ENCODE measurements at places on chromosomes 6 and 20.
A peak's percentile ranks its signal among the peaks of the same experiment; 100 is the strongest.

GRCh38 chr6:100695445-100695844 lies 185.7 kb downstream of the ASCC3 start:
- DNase-seq, result no peak
- peaks cover 15% of the 10 kb centered on the region for H3K36me3 ChIP-seq
- H3K27ac ChIP-seq, result no peak overlapping the region
- no peaks in the 10 kb centered on the region for H3K4me1 ChIP-seq
- no peak overlapping the region for H3K4me3 ChIP-seq
- H3K27me3 ChIP-seq, result no peaks in the 10 kb centered on the region

- no peak overlapping the region for H3K4me3 ChIP-seq
- H3K27ac ChIP-seq, result peak overlapping the region; percentile 26
- H3K4me1 ChIP-seq, result peaks cover 23% of the 10 kb centered on the region
- no peak for DNase-seq
- no peaks in the 10 kb centered on the region for H3K27me3 ChIP-seq
Observed at GRCh38 chr20:34415079-34415478, 52.0 kb downstream of the ITCH start.

DNA sequence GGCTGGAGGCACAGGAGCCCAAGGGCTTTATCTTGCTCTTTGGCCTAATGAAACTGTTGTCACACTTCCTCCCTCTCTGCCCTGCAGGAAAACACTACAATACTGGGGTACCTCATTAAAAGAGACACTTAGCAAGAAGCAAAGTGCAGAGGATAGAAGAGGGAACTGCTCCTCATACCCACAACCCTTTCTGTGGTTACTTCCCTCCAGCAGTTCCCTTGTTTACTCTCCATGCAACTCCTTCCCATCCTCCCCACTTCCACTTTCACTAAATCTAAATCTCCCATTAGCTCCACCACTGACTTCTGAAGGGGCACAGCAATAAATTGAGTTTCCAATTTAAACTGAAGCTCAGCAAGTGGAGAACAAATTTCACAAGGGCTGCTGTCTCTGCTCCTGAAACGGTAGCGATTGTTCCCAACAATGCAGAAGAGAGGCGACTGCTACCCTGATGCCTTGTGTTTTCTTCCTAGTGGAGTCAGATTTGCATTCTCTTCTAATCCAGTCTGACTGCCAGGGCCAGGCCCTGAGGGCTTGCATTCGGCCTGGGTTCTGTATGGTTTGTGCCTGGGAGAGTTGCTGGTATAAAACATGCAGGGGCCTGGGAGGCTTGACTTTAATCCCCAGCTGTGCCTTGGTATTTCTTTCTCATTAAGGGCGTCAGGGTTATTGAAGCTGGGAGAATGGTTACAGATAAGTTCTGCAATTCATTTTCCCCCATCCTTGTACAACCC lies 454.7 kb downstream of the TFAP2B start:
- no peak for DNase-seq
- no peaks in the 10 kb centered on the region for H3K4me1 ChIP-seq
- H3K4me3 ChIP-seq, result no peak overlapping the region

GRCh38 chr20:19783966-19784401 lies 25.9 kb downstream of the RIN2 start:
- no peak overlapping the region for H3K4me3 ChIP-seq
- H3K36me3 ChIP-seq, result no peaks in the 10 kb centered on the region
- DNase-seq, result no peak

DNA sequence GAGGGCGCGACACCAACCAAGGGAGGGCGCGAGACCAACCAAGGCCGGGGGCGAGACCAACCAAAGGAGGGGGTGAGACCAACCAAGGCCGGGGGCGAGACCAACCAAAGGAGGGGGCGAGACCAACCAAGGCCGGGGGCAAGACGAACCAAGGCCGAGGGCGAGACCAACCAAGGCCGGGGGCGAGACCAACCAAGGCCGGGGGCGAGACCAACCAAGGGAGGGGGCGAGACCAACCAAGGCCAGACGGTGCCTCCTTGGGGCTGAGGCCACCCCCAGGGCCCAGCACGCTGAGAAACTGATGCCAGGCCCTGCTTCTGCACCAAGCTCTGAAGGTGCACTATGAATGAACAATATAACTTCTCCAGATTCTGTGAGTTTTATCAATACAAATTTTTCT lies 87.2 kb downstream of the TAF4 start:
- no peak for DNase-seq
- no peaks in the 10 kb centered on the region for H3K27me3 ChIP-seq
- H3K4me1 ChIP-seq, result peaks cover 10% of the 10 kb centered on the region
- peaks cover 42% of the 10 kb centered on the region for H3K36me3 ChIP-seq

DNA sequence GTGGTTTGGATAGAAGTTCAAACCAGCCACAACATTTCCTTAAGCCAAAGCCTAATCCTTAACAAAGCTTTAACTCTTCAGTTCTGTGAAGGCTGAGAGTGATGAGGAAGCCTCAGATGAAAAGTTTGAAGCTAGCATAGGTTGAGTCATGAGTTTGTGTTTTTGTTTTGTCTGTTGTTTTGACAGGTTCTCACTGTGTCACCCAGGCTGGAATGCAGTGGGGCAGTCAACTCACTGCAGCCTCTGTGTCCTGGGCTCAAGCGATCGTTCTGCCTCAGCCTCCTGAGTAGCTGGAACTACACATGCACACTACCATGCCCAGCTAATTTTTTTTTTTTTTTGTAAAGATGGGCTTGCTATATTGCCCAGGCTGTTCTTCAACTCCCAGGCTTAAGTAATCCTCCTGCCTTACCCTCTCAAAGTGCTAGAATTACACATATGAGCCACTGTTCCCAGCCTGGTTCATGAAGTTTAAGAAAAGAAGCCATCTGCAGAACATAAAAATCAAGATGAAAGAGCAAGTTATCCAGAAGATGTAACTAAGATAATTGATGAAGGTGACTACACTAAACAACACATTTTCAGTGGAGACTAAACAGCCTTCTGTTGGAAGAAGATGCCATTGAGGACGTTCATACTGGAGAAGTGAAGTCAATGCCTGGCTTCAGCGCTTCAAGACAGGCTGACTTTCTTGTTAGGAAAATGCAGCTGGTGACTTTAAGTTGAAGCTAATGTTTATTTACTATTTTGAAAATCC lies 96.2 kb downstream of the SMAP1 start:
- H3K4me1 ChIP-seq, result no peaks in the 10 kb centered on the region
- peaks cover 24% of the 10 kb centered on the region for H3K36me3 ChIP-seq
- no peaks in the 10 kb centered on the region for H3K27me3 ChIP-seq
- H3K27ac ChIP-seq, result no peak overlapping the region
- no peak for DNase-seq

GRCh38 chr6:133704371-133704770 lies 184.5 kb upstream of the TCF21 start:
- no peaks in the 10 kb centered on the region for H3K36me3 ChIP-seq
- no peak overlapping the region for H3K27ac ChIP-seq
- H3K27me3 ChIP-seq, result peaks cover 9% of the 10 kb centered on the region
- peaks cover 8% of the 10 kb centered on the region for H3K4me1 ChIP-seq
- no peak overlapping the region for H3K4me3 ChIP-seq

GRCh38 chr6:45432977-45433376 lies 55.2 kb upstream of the SUPT3H start:
- no peaks in the 10 kb centered on the region for H3K27me3 ChIP-seq
- peaks cover 9% of the 10 kb centered on the region for H3K36me3 ChIP-seq

GRCh38 chr20:34570859-34571306 lies 12.4 kb downstream of the MAP1LC3A start:
- no peak overlapping the region for H3K4me3 ChIP-seq
- H3K36me3 ChIP-seq, result peaks cover 2% of the 10 kb centered on the region
- no peaks in the 10 kb centered on the region for H3K27me3 ChIP-seq
- peak overlapping the region; percentile 53 for H3K27ac ChIP-seq
- DNase-seq, result no peak

DNA sequence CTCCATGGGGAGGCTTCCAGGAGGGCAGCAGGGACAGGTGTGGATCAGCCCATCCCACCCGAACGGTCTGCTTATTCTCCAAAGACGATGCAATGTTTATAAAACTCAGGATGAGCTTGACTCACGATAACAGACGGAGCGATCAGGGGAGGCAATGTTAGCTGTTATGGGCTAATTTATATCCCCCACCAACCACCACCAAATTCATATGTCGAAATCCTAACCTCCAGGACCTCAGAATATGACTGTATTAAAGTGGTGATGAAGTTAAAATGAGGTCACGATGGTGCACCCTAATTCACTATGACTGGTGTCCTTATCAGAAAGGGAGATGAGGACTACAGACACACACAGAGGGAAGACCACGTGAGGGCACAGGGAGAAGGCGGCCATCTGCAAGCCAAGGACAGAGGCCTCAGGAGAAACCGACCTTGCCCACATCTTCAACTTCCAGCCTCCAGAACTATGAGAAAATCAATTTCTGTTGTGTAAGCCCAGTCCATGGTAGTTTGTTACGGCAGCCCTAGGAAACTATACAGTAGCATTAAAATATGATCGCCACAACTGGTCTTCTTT lies 7.0 kb downstream of the ADTRP start:
- H3K4me1 ChIP-seq, result no peaks in the 10 kb centered on the region
- DNase-seq, result no peak
- no peak overlapping the region for H3K27ac ChIP-seq
- H3K27me3 ChIP-seq, result no peaks in the 10 kb centered on the region
- H3K36me3 ChIP-seq, result no peaks in the 10 kb centered on the region

GRCh38 chr20:19786311-19786710 lies 28.3 kb downstream of the RIN2 start:
- no peak for DNase-seq
- H3K27ac ChIP-seq, result no peak overlapping the region
- H3K4me3 ChIP-seq, result no peak overlapping the region

DNA sequence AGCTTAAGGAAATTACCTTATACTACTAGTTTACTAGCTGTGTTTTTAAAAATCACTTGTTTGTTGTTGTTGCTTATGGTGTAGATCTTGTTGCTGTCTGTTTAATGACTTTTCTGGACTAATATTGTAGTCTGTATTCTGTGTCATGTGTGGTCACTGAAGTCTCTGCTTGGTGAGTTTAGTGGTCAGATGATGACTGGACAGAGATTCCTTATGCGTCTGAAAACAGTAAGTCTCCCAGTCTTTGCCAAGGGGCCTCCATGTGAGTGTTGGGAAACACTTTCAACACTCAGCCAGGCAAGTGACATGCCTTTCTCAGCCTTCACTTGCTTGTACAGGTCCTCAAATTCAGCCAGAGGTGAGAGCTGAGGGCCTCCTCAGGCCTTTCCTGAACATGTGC lies 256.9 kb upstream of the RNF24 start:
- no peaks in the 10 kb centered on the region for H3K4me1 ChIP-seq
- no peak overlapping the region for H3K4me3 ChIP-seq
- DNase-seq, result no peak

- H3K4me3 ChIP-seq, result no peak overlapping the region
- H3K36me3 ChIP-seq, result no peaks in the 10 kb centered on the region
- no peaks in the 10 kb centered on the region for H3K27me3 ChIP-seq
- H3K4me1 ChIP-seq, result no peaks in the 10 kb centered on the region
- no peak for DNase-seq
Observed at GRCh38 chr20:56617489-56617888, 11.6 kb upstream of the TFAP2C start.

DNA sequence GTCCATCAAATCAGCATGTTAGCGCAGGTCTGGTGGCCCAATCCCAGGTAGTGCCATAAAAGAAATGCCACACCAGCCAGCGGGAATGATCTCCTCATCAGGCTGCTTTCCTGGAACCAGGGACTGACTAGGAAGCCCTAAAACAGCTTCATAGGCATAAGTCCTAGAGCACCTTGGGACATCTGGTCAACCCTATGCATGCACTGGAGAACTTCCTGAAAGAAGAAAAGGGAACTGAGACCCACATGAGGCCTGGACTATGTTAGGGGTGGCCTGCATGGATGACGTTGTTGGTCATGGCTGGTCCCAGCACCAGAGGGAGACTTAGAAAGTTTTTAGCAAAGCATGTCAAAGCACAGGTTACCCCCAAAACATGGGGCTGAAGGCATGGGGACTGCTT lies 7.6 kb upstream of the KCNK16 start:
- no peak overlapping the region for H3K4me3 ChIP-seq
- H3K27ac ChIP-seq, result no peak overlapping the region
- peaks cover 36% of the 10 kb centered on the region for H3K27me3 ChIP-seq
- no peak for DNase-seq
- peaks cover 4% of the 10 kb centered on the region for H3K4me1 ChIP-seq

DNA sequence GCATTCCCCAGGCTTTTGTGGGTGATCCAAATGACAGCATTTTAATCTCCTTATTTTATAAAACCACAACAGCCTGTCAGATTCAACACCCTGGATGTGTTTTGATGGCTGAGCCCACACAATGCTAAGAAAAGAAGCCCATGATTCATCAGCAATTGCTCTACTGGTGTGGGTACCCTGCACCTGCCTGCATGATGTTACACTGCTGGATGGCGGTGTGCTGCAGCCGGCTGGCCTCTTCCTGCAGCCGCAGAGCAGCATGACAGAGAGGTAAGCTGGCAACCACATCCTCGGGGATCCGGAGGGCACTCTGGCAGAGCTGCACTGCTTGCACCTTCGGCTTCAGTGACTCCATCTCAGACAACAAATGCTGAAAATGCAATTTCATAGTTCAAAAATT lies 327.5 kb downstream of the SYNE1 start:
- H3K27me3 ChIP-seq, result peaks cover 3% of the 10 kb centered on the region
- H3K27ac ChIP-seq, result no peak overlapping the region
- H3K4me3 ChIP-seq, result no peak overlapping the region

- H3K4me3 ChIP-seq, result no peak overlapping the region
- H3K4me1 ChIP-seq, result no peaks in the 10 kb centered on the region
- H3K27me3 ChIP-seq, result peaks cover 7% of the 10 kb centered on the region
- no peak for DNase-seq
- no peaks in the 10 kb centered on the region for H3K36me3 ChIP-seq
Observed at GRCh38 chr6:39493174-39493573, 170.7 kb upstream of the KCNK16 start.

DNA sequence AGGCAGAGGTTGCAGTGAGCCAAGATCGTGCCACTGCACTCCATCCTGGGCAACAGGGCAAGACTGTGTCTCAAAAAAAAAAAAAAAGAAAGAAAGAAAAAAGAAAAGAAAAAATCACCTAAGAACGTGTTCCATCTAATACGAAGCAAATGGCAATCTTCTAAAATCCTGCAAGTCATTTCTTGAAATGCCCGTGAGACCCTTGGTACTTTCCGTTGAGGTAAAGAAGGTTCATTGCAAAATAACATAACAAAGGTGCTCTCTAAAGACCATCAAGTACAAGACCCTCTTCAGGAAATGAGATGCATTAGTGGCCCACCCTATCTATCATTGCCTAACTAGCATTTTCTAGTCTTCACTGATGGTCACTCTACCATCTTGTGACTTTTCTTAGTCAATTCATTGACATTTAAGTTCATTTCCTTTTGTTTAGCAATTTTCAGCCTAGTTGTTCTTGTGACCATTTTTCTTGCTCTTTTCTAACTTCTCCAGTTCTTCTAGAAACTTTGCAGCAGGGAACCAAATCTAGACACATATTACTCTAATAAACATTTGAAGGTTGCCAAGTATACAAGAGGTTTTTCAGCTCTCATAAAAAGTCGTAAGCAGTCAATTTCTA lies 14.0 kb downstream of the MBOAT1 start:
- no peaks in the 10 kb centered on the region for H3K27me3 ChIP-seq
- DNase-seq, result no peak
- no peak overlapping the region for H3K27ac ChIP-seq
- H3K4me3 ChIP-seq, result no peak overlapping the region
- H3K4me1 ChIP-seq, result peaks cover 19% of the 10 kb centered on the region
- peaks cover 8% of the 10 kb centered on the region for H3K36me3 ChIP-seq
